Kidney epithelial cell (primary cell): ENCODE measurements at places on chromosomes 1 and 21. TPM values are rescaled to one million over a fixed set of nuclear protein-coding genes. Genes with fewer than 3 reads are reported as not detected.

The MATN1 gene
- 0.04 TPM in 1 of 2 replicates, not detected in the other for total RNA-seq

The BEND5 gene
- total RNA-seq: 3.9 and 4.2 TPM in 2 replicates

The KIF21B gene
- total RNA-seq: 17.6 and 18.4 TPM in 2 replicates

The TCHHL1 gene
- not detected in 2 replicates for total RNA-seq

The RPS6KA1 gene
- 48.1 and 48.5 TPM in 2 replicates for total RNA-seq

The E2F2 gene
- total RNA-seq: 0.07 and 0.13 TPM in 2 replicates

The LCE2B gene
- total RNA-seq: not detected in 2 replicates

The UBE4B gene
- 45.0 and 47.1 TPM in 2 replicates for total RNA-seq

The TMEM201 gene
- 9.9 and 17.2 TPM in 2 replicates for total RNA-seq

The GPR25 gene
- not detected in 2 replicates for total RNA-seq

The BCL2L15 gene
- under 0.01 and 0.04 TPM in 2 replicates for total RNA-seq

The UBASH3A gene
- not detected in 2 replicates for total RNA-seq

The KRTAP19-6 gene
- total RNA-seq: not detected in 2 replicates

The AMIGO1 gene
- total RNA-seq: 2.8 and 3.0 TPM in 2 replicates

The RAB25 gene
- 30.4 and 46.0 TPM in 2 replicates for total RNA-seq

The GJA9 gene
- not detected in 2 replicates for total RNA-seq

The LRRIQ3 gene
- 0.82 and 1.9 TPM in 2 replicates for total RNA-seq

The ZFP69B gene
- total RNA-seq: 7.9 and 8.1 TPM in 2 replicates

The ZNF695 gene
- 2.2 and 2.9 TPM in 2 replicates for total RNA-seq

The SSBP3 gene
- 19.7 and 20.9 TPM in 2 replicates for total RNA-seq

The C1orf226 gene
- 3.7 and 3.9 TPM in 2 replicates for total RNA-seq

The ITLN2 gene
- not detected in 2 replicates for total RNA-seq

The NT5C1A gene
- not detected in 2 replicates for total RNA-seq

The BMP8A gene
- total RNA-seq: 0.58 and 1.7 TPM in 2 replicates

The ERICH3 gene
- total RNA-seq: not detected in 2 replicates

The IGFN1 gene
- 0.48 and 0.54 TPM in 2 replicates for total RNA-seq

The SPRR4 gene
- not detected in 2 replicates for total RNA-seq

The TACSTD2 gene
- total RNA-seq: 169 and 183 TPM in 2 replicates

The NMNAT2 gene
- 0.27 and 1.0 TPM in 2 replicates for total RNA-seq

The PDE4B gene
- total RNA-seq: 0.33 and 0.68 TPM in 2 replicates

The TNFRSF4 gene
- 0.25 and 3.6 TPM in 2 replicates for total RNA-seq

The AQP10 gene
- not detected in 2 replicates for total RNA-seq

The LINGO4 gene
- total RNA-seq: not detected in 2 replicates

The C1orf35 gene
- 16.5 and 20.1 TPM in 2 replicates for total RNA-seq

The ARMH1 gene
- 4.7 TPM in 1 of 2 replicates, not detected in the other for total RNA-seq

The KRTAP10-6 gene
- not detected in 2 replicates for total RNA-seq

The TMEM125 gene
- 15.7 and 16.2 TPM in 2 replicates for total RNA-seq

The PCP4 gene
- total RNA-seq: 1.2 TPM in 1 of 2 replicates, not detected in the other

The OVAAL gene
- total RNA-seq: not detected in 2 replicates

The PCBP3 gene
- 0.55 and 1.3 TPM in 2 replicates for total RNA-seq

The CD164L2 gene
- 0.29 TPM in 1 of 2 replicates, not detected in the other for total RNA-seq

The PIGC gene
- total RNA-seq: 28.0 and 33.1 TPM in 2 replicates

The PWP2 gene
- 8.6 and 9.5 TPM in 2 replicates for total RNA-seq

The S100A5 gene
- 0.75 TPM in 1 of 2 replicates, not detected in the other for total RNA-seq

The PRR9 gene
- not detected in 2 replicates for total RNA-seq

The NES gene
- 66.3 and 76.8 TPM in 2 replicates for total RNA-seq

The RNU11 gene
- not detected in 2 replicates for total RNA-seq

The SH2D1B gene
- total RNA-seq: not detected in 2 replicates

The KRTAP11-1 gene
- total RNA-seq: not detected in 2 replicates

The C4BPB gene
- total RNA-seq: not detected in 2 replicates

The MPL gene
- total RNA-seq: not detected in 2 replicates
